NK-92 treated with Interleukin-12 subunit alpha and Interleukin-12 subunit beta, amount 100 ng/mL, for 24 hours (cell line): ENCODE measurements at places on chromosomes 3 and 15.

DNA sequence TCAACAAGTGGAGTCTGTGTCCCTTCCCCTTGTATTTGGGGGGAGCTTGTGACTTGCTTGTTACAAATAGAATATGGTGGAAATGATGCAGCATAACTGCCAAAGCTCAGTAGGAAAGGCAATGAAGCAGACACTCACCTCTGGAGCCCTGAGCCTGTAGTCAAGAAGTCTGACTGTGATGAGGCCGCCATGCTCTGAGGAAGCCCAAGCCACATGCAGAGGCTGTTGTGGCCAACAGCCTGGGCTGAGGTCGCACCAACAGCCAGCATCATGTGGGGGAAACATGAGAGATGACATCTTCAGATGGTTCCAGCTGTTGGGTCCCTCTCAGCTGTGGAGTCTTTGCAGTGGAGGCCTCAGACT is 161.4 kb downstream of the CHSY1 start:
- no peak for DNase-seq

DNA sequence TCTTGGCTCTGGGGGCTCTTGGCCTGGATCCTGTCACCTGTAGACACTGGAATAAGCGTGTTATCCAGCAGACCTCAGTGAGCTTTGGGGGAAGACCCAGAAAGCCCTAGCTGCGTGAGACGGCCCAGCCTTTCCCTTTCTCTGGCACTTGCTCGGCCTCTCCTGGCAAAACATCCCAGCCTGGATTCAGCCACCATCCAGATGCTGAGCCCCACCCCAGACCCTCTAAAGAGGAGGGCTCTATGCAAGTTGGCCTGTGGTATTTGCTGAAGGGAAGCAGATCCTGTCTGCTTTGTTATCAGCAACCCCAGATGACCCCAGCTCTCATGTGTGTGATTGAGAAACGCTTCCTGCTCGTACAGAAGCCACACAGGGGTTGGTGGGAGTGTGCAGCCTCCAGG is 267.2 kb downstream of the FAM43A start:
- DNase-seq: peak; percentile 16

- DNase-seq: no peak
Observed at GRCh38 chr3:9109568-9109914, 139.9 kb downstream of the SRGAP3 start.

DNA sequence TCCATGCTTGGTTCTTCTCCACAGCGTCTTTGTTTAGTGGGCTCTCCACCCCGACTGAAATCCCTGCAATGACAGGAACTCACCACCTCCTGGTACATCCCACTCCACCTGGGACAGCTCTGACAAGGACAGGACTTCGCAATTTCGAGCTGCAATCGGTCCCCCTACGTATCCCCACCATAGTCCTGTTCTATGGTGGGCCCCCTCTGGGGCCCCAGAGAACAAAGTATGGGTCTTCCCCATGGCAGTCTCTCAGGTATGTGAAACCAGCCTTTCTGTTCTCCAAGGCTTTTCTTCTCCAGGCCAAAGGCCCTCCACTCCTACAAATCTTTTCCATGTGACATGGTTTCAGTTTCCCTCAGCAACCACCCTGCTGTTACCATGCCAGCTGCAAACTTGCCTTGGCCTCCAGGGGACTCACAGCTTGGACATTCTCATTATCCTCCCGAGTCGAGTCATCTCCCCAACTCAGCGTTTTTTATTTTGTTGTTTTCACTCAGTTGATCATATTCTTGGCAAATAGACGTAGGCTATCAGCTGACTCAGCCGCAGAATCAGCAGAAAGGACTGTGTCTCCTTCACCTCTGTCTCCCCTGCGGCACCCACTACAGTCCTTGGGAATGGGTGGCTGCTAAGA is 233.3 kb downstream of the OPA1 start:
- no peak for DNase-seq

DNA sequence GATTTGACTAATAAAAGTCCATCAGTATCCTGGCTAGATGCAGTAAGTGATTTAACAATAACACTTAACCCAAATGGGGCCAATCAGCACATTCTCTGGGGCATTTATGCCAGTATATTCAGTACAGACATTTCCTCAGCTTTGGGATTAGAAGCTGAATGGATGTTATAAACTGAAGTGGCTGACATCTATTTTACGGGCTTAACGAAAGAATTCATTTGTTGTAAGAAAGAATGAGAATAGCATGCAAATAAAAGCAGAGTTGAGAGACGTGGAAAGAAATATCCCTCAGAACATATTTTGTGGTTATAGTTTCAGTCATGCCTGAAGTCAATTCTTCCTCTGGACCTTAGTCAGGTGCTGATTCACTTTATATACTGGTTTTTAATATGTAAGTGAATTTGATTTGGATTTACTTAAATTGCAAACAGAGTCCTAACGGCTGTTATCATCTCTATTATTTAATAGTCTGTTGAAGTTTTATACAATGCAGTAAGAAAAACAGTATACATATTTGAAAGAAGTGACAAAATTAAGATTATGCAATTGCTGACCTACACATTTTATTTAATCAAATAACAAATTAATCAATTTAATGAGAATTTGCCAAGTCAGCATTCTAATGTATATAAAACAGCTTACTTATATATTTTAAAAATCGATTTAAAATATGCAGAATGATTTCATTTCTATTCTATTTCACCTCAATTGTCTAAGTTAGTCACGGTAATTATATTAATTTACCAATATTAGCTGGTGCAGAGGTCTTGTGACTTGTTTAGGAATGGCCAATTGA is 513.9 kb upstream of the CADM2 start:
- DNase-seq: no peak

DNA sequence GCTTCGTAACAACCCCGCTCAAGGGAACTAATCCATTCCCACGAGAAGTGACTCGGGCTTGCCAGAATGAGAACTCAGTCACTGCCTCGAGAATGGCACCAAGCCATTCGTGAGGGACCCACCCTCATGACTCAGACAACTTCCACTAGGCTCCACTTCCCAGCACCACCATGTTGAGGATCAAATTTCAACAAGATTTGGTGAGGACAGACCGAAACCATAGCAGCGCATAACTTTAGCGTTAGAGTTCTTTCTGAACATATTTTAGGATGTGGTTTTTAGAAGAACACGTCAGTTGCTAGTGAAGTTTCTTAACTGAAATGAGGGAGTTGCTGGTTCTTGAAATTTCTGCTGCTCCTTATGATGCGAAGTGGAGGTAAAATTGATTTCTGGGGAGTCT is 13.5 kb downstream of the PTPRG start:
- no peak for DNase-seq

DNA sequence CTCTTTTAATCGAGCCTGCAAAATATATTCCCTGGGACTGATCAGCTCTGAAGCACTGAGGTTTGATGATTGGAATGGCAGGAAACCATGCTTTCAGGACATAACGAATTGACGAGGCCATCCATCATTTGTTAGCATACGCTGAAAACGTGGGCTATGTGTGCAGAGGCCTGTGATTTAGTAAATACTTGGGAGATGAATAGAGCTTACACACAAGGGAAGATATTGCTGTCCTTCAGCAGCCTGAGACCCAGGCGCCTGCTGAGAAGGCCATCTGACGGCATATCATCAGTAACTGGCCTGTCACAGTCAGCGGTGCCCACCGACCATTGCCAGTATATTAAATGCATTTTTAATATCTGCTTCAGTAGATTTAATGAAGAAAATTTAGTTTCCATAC is 16.2 kb downstream of the CDIN1 start:
- DNase-seq: no peak

GRCh38 chr3:66106788-66107187 is 68.1 kb upstream of the MAGI1 start:
- no peak for DNase-seq

DNA sequence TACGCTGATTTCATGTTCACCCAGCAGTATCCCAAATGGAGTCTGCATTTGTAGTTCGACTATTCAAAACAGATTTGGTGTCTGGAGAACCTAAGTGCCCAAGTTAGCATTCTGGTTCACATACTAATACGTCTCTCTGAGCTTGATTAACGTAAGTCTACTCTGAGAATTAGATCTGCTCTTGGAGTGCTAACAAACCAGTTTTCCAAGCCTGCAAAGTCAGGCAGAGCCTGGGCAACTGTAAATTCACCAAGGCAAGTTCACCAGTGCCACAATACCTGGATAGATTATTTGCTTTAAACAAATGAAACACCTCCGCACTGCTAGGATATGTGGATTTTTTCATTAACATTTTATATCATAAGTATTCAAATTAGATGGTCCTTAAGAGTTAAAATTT is 912.6 kb downstream of the ROBO1 start:
- no peak for DNase-seq

DNA sequence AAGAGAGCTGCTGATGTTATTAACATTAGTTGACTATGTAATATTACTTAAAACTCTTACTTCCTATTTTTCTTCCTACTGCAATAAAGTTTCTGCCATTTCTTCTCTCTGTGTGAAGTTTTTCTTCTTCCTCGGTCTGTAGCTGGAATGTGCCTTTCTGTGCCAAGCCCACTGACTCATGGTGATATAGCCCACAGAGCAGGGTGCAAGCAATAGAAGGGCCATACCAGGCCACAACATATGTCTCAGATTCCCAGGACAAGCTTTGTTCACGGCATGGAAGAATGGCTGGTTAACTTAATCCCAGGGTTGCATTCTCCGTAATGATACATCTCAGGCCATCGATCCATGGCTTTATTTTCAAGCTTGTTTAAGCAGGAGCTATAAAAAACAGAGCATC is 815.3 kb downstream of the TUSC7 start:
- DNase-seq: no peak

DNA sequence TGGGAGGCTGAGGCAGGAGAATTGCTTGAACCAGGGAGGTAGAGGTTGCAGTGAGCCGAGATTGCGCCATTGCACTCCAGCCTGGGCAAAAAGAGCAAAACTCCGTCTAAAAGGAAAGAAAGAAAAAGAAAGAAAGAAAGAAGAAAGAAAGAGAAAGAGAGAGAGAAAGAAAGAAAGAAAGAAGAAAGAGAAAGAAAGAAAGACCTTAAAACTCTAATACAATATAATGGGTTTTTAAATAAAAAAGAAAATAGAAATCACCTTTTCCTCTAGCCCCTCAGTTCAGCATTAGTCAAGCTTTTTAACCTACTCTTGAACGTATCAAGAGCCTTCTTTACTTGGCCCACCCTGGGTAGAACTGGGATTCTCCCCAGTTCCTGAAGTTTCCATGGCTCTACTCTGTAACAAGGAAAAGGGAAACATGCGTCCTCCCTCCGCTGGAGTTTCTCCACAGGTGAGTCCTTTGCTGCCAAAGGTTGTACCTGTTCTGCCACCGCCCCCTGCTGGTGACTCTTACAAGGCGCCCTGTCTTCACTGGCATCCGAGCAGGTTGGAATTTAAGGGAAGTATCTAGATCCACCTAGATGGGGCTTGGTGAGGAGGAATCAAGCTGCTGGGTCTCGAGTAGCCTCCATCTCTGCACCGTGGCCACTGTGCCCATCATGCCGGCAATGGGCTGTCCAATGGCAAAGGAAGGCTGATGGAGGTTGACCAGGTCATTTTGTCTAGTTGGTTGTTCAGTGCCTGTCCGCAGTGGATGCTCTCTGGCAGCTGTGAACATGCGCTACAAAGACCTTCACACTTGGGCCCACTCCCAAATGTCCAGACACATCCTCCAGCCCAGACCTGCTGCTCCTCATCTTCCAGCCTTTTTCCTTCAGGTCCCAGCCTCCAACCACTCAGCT is 20.6 kb upstream of the EPHB3 start:
- DNase-seq: peak; percentile 42

- DNase-seq: no peak
Observed at GRCh38 chr3:16728770-16729745, 123.8 kb upstream of the DAZL start.

- no peak for DNase-seq
Observed at GRCh38 chr15:99130314-99130713, 25.4 kb downstream of the SYNM start.

- no peak for DNase-seq
Observed at GRCh38 chr15:33159726-33160453, 34.6 kb downstream of the FMN1 start.

GRCh38 chr3:120567370-120568201 is 28.6 kb upstream of the NDUFB4 start:
- DNase-seq: no peak

DNA sequence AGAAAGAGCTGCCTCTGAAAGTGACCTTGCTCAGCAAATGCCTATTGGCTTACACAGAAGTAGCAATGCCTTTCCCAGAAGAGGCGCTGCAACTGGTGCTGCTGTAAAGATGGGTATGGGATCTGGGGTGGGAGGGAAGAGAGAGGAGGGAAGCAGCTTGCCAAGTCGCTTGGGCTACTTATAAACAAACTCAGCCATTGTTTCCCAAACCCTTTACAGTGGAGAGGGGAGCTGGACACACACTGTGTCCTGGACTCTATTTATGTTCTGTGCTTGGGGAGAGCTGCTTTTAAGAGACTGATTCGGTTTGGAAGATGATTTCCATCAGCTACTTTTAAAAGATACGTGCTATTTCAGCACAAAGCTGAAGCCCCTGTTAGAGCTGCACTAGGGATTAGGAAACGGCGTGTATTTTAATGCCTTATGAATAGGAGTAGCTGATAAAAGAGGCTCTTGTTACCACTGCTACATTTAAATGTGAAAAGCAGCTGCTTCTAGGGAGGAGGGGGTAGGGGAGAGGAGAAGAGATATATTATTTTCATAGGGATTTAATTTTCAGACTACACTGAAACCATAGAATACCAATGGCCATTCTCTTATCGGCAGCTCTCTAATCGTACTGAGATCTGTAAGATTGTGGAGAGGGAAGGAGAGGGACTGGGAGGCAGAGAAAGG is 440.6 kb downstream of the MCTP2 start:
- DNase-seq: no peak

DNA sequence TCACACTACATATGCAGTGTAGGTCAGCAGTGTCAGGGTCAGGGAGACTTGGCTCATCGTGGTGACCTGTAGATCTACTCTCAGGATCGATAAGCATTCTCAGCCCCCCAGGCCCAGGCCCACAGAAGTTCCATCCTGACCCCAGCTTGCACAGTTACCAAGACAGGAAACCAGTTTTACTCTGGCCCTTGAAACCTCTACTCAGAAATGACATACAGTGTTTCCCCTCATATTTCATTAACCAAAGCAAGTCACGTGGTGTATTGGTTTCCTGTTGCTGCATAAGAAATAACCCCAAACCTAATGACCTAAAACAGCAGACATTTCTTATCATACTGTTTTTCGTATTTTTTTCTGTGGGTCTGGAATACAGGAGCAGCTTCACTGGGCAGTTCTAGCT is 242.2 kb downstream of the SLCO3A1 start:
- DNase-seq: peak; percentile 24

- no peak for DNase-seq
Observed at GRCh38 chr3:78634316-78634715, 1133.5 kb downstream of the ROBO1 start.

GRCh38 chr3:119571230-119571629 is 8.1 kb upstream of the ADPRH start:
- DNase-seq: no peak

DNA sequence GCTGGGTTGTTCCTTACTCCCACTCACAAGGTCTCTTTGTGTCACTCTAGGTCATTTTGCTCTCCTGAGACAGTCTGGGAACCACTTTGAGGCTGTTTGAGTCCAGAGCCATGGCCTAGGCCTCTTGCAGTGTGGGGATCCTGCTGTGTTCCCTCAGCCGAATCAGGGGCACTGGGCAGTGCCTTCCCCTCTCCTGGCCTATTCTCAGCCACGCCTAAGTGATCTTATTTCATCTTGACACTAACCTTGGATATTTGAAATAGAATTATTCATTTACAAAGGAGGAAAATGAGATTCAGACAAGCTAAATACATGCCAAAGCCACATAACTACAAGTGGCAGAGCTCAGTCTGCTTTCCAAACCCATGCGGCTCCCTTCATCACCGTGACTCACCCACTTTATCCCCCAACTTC is 557.2 kb upstream of the TBL1XR1 start:
- no peak for DNase-seq
